ENCODE measurements at places on chromosomes 2 and 18.
A peak's percentile ranks its signal among the peaks of the same experiment; 100 is the strongest.

GRCh38 chr2:219387306-219388120 lies at the start of gene DNPEP:
DNPEP (minus strand) TSS chr2:219387912; CDS start chr2:219387794, 118 bp downstream.
- peak; percentile 90 for DNase-seq

GRCh38 chr2:85151026-85151425 lies 17.8 kb downstream of the TCF7L1 start:
- no peak for DNase-seq

- DNase-seq, result no peak
Measured at GRCh38 chr2:152054593-152054992, 44.3 kb downstream of the CACNB4 start.

- DNase-seq, result no peak
Measured at GRCh38 chr2:74186038-74186437, 7.4 kb upstream of the MOB1A start.

- no peak for DNase-seq
Measured at GRCh38 chr2:233936089-233936488, 18.9 kb downstream of the TRPM8 start.

GRCh38 chr2:69829256-69830044 lies at the start of gene GMCL1:
GMCL1 (plus strand) TSS chr2:69829660; CDS start chr2:69829893, 233 bp downstream.
- peak; percentile 51 for DNase-seq

Data from T47D (cell line).